Fibroblast of the aortic adventitia (primary cell): ENCODE measurements at places on chromosomes 7 and 10.

DNA sequence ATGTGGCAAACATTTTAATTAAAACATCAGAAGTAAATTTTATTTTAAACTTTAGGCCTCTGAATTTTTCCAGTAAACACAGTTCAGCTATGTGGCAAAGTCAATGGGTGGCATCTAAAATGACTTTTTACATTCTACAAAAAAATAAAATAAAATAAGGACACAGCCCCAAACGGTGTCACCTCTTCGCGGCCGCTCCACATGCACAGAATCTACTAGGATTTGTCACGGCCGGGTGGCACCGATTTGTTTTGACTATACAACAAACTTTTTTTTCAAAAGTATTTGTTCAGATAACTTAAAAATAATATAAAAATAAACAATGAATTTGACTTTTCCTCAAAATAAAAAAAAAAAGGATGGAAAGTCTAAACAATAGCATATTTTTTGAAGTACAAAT, 127.8 kb downstream of the EBF3 start:
- no peak for DNase-seq

GRCh38 chr10:79484476-79484875, 27.9 kb upstream of the EIF5AL1 start:
- DNase-seq, result no peak

DNA sequence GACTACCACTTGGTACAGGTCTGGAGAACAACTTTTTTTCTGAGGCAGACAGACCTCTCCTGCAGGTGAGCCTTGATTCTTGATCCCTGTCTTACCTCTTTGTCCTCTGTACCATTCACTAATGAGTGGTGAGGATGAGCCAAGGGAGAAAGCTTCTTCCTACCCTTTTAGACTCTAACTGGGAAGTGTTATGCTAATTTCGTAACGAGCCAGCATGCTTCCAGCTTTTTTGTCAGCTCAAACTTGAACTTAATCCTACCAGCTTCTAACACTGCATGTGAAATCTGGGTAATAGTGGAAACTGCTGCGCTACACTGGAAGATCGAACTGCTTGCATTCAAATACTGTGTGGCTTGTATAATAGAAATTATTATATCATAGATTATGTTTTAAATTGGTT, 87.0 kb downstream of the NEUROD6 start:
- DNase-seq, result no peak

DNA sequence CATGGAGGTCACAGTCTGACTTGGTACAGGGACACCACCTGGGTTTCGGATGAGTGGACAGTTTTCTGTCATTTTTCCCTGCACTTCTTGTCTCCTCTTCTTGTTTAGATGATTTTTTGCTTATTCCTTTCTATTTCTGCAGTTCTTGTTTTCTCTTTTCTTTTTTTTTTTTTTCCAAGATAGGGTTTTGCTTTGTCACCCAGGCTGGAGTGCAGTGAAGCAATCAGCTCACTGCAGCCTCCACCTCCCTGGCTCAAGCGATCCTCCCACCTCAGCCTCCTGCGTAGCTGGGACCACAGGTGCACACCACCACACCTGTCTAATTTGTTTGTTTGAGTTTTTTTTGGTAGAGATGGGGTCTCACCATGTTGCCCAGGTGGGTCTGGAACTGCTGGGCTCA, 49.7 kb upstream of the RASGEF1A start:
- DNase-seq, result no peak

- no peak for DNase-seq
Measured at GRCh38 chr10:121282797-121283515, 315.3 kb downstream of the FGFR2 start.

GRCh38 chr7:100689230-100690135, 4.6 kb downstream of the GIGYF1 start:
- no peak for DNase-seq

GRCh38 chr7:124059375-124059774, 26.5 kb upstream of the TMEM229A start:
- DNase-seq, result no peak

- DNase-seq, result no peak
Measured at GRCh38 chr10:30420266-30420665, 13.7 kb upstream of the MAP3K8 start.

GRCh38 chr10:112434988-112435619, 11.6 kb downstream of the ZDHHC6 start:
- peak; percentile 72 for DNase-seq

DNA sequence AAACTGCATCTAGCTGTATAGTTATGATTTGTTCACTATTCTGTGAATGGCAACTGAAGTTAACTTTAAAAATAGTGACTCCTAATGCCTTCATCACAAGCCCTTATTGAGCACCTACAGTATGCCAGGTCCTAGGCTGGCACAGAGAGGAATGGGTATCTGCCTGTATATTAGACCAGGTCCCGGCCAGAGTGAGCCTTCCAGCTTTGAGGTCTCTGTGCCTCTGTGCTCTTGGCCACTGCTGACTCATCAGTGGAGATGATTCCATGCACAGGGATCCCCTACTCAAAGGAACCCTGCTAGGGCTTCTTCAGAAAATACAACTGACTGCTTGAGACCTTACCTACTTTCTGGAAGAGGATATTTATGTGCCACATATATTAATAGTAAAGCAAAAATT, 118.4 kb downstream of the GFRA1 start:
- DNase-seq, result no peak

- peak; percentile 97 for DNase-seq
Measured at GRCh38 chr7:66167773-66168387, 37.3 kb upstream of the TPST1 start.

- DNase-seq, result no peak
Measured at GRCh38 chr7:26861050-26861449, 3.3 kb downstream of the SKAP2 start.

DNA sequence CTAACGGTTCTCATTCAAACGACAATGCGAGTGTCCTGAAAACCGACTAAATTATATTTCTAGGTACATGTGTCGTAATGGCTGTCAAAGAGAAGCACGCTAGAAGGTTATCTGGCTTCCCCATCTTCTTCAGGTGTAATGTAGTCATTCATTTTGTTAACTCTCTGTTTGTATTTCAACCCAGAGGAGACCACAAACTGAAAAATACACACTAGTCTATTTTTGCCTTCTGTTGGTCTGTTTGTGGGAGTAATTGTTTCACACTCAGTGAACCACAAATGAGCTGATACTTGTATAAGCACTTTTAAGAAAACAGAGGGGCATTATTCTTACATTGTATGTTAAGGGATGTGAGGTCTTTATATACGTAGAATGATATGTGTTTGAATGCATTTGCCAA, 305.9 kb downstream of the GATA3 start:
- DNase-seq, result no peak

GRCh38 chr7:150313367-150313809, 9.8 kb upstream of the LRRC61 start:
- DNase-seq, result no peak

DNA sequence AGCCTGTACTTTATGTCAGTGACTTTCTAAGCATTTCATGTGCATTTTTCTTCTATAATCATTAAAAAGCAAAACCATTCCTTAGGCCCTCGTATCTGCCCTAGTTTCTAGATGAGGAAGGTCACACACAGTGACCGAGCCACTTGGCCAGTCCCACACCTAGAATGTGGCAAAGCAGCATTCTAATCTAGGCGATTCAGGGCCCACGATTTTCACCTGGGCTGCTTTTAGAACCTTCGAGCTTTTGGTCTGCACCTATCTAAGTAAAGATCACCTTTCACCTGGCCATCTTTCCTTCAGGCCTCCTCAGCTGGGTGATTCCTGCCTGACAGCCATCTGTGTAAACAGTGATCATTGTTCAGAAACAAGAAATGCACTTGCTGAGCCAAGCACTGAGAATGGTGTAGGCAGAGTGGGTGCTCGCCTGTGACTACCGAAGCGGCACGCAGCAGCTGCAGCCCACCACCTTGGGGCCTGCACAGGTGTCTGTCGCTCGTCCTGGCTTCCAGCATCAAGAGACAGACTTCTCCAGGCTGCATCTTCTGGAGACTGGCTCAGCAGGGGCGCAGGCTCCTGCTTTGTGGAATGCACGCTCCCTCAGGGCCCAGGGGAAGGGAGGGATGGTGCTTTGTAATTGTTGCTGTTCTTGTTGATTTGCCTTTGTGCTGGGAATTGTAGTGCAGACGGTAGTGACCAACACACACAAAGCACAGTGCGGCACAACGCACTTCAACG, 149.0 kb upstream of the INSYN2A start:
- DNase-seq, result no peak

GRCh38 chr7:117973975-117974374, 100.7 kb upstream of the CTTNBP2 start:
- DNase-seq, result no peak

GRCh38 chr7:36986511-36986933, 262.2 kb upstream of the AOAH start:
- DNase-seq, result no peak

- no peak for DNase-seq
Measured at GRCh38 chr10:127887541-127888415, 5.0 kb downstream of the CLRN3 start.

- DNase-seq, result no peak
Measured at GRCh38 chr7:149824301-149824741, 13.9 kb upstream of the ZNF862 start.

DNA sequence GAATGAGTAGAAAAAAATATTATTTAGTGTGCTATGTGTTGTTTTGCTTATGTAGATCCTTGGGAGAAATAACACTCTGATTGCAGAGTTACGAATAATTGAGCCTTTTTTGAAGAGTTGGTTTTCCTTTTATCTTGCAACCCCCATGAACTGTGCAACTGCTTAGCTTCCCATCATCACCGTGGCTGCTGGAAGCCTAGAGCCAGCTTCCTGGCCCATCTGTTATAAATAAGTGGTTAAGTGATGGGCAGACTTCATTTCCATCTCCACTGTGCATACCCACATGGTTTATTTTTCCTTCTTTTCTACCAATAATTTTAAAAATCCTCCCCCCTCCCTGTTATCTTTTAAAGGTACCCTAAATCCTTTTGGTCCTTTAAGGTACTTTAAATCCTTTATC, 554.9 kb upstream of the GALNT17 start:
- DNase-seq, result no peak

DNA sequence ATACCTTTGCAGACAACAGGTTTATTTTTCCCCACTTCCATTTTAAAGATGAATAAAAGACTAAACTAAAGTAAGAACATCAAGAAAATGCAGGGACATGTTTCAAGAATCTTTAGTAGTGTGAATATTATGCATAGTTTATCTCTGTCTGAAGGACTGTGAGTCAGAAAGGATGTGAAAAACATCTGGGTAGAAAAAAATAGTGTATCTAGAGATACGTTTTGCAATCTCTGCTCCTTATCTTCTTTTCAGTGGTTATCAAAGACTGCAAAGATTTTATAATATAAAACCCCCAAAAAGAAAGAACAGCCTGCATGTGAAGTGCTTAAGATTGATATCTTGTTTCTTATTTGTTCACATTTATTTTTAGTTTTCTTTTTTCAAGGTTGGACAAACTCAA, 101.9 kb upstream of the ARHGAP21 start:
- peak; percentile 76 for DNase-seq

DNA sequence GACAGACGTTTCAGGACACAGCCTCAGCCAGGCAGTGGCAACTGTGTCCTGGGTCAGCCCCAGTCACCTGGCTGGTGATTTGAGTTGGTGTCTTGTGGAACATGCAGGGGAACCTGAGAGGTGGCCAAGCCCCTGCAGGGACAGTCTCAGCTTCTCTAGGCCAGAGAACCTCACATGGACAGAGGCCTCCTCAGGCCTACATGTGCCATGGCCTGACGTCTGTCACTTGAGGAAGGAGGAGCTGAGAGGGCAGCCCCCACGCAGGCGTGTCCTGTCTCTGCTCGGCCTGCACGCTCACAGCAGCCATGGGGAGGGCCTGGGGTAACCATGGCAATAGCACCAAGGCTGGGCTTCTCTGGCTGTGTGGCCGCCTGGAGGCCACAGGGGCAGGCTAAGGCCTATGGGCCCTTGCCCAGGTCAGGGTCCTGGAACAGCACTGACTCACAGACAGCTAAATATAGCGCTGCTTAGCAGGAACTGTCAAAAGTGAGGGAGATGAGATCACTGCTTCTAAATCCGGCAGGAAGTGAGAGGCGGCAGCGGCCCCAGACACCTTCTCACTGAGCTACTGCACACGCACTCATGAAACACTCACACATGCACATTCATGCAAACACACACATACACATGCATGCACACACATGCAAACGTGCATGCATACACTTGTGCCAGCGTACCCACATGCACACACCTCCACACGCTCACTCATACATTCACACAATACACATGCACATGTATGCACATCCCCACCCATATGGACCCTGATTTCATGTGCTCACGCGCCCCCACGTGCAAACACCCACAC, 57.0 kb downstream of the YKT6 start:
- peak; percentile 81 for DNase-seq

DNA sequence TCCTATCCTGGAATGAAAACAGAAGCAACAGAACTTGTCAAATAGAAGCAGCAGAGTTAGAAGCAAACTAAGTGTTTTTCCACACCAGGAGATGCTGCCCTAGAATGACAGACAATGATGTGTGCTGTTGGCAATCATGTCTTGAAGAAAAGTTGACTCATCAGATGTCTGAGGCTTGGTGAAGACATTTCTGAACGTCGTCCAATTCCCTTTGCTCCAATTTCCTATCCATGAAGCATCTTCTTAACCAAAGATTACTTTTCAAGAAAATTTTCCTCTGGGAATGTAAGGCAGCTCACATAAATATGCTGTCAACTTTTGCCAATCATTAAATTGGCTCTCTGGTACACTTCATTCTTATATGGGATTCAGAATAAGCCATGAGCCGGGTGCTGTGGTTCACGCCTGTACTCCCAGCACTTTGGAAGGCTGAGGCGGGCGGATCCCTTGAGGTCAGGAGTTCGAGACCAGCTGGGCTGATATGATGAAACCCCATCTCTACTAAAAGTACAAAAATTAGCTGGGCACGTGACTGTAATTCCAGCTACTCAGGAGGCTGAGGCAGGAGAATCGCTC, 34.6 kb downstream of the MALSU1 start:
- DNase-seq, result peak; percentile 96

DNA sequence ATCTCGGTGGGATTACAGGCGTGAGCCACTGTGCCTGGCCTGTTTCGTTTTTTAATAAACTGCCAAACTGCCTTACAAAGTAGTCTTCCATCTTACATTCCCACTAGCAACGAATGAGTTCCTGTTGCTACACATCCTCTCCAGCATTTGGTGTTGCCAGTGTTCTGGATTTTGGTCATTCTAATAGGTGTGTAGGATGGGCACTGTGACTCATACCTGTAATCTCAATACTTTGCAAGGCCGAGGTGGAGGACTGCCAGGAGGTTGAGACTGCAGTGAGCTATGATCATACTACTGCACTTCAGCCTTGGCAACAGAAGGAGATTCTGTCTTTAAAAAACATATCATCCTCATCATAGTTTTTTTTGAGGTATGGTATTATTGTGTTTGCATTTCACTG, 21.4 kb upstream of the RSBN1L start:
- peak; percentile 58 for DNase-seq

DNA sequence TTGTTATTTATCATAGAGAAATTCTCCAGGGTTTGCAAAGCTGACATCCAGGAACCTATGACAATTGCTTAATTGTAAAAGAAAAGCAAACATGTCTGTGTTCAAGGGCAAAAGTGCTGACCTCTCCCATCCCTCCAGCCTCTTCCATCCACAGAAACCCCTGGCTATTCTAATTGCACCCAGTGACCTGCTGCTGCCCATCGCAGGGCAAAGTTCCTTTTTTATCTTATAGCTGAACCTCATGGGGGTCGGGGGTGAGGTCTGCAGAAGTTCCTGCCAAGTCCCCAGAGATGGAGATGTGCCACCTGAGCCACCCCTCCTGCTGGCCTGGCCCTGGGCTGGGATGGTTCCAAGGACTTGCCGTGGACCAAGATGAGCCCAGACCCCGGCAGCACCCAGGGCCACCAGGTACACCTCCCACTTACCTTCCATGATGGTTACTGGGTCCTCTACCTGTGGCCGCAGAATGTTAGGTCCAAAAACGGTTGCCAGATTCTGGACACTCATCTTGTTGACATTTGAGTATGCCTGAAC, 146.5 kb downstream of the MAPK8 start:
- no peak for DNase-seq
